ENCODE measurements at places on chromosomes 3 and 15.

DNA sequence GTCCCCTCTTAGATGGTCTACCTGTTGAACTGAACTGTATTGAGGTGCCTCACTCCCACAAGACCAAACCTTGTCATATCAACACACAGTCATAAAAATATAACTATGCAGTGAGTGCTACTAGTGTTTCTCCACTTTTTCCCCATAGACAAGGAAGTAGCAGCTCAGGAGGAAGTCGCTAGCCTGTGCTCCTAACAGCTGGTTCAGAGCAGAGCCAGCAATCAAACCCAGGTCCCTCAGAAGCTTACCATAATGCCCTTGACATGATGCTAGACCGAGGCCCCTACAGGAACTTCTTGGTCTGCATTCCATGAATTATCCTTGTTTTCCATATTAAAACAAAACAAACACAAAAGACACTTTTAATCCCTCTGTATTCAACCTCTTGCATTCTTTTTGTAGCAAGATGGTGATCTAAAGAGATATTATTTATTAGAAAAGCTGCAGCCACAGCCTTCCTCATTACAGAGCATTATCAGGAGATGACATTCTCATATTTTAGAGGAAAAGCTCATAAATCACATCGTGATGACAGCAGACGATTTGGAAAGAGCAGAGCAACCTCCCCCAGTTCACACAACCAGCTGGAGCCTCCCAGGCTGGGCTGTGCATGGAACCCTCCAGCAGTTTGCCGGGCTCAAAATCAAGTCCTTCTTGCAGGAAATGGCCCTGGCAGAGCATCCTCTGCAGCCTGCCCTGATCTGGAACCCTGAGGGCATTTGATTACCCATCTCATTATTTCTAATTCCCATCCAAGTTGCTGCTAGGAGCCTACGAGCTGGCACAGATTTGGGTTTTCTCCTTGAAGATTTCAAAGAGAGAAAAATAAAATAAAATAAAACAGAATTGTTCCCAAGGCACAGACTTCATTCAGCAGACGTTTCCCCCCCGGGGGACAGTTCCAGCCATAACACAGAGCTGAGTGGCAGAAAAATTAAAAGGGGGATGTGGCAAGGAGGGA lies 118.8 kb downstream of the SRGAP3 start:
- DNase-seq = no peak

GRCh38 chr15:65836665-65837064 lies 32.6 kb upstream of the RAB11A start:
- DNase-seq = no peak

DNA sequence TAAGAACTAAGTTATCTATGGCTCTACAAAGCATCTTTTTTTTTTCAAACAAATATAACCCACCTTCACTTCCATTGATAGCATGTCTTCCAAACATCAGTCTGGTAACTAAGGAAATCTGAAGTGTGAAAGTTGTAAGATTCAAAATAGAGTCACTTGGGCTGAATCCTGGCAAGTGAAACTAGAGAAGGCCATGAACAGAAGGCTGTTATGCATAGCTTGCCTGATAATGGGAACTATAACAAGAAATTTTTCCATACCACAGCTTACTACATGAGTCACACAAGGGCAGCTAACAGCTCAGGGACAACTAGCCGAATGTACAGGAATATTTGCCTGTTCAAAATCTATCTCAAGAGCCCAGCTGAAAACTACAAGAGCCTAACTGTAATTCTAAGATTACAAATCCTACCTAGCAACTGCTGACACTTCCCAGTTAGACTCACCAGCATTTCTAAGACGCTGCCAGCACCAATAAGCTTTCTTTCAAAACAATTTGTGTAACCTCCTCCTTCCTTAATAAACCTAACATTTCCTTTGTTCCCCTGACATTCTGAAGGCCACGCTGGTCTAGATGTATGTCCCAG lies 1066.5 kb downstream of the PLOD2 start:
- no peak for DNase-seq

- no peak for DNase-seq
Measured at GRCh38 chr3:25962255-25962654, 172.4 kb downstream of the OXSM start.

DNA sequence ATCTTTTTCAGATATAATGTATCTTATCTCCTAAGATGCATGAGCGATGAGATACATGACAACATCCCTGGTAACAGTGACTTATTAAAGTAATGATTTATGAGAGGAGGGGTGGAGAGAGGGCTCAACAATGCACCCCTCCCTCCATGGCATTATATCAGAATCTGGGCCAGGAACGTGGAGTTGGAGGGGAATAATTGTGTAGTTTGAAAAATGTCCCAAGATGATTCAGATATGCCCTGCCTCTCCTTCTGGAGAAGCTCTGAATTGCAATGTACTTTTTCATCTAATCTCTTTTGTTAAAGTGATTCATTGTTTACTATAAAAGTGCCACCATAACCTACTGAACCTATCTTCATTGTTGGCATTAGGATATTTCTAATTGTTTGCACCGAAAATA lies 86.5 kb downstream of the FRMD4B start:
- DNase-seq = no peak

Data from dorsolateral prefrontal cortex (tissue), 122 donors.